ENCODE measurements at places on chromosomes 5 and 9.

DNA sequence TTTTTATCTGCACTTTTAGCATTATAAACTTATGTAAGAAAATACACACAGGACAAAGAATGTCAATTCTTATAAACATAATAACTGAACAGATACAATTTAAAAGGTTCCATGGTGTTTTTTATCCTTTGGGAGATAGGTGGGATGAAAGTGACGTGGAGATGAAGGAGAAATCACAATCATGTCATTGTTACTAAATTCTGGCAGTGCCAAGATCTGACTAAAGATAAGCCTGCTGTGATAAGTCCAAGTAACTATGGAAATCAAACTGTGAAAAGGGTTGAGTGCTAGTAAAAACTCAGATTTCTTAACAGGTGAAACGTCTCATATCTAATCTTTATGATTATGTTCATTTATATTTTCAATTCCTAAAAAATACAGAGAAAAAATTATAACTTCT lies 11.1 kb downstream of the LEAP2 start:
- DNase-seq, result no peak

DNA sequence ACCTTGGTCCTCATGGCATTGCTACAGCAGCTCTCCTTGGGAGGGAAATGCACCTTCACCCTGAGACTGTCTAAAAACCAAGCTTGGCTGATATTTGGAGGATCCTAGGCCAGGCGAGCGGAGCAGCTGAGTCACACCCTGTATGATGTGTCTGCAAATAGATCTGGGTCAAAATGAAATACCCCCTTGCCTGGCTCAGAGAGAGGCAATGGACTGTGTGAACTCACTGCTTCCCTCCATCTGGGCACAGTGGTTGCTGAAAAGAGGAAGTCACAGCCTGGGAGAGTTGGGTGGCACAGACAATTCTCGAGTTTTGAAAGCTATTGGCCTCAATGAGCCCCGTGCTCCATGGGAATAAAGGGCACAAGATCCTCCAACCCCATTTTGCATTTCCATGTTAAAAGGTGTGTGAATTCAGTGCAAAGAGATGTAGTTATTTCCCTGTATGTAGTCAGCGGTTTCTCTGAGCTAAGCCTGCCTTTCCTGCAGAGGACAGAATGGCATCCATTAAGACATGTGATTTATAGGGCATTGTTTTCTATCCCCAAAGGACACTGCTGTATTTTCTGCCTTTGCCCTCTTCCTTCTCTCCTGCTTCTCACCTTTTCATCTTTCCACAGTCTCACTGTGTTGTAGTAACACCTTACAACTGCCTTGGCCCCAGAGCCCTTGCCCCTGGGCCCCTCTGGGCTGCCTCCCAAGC lies 177.2 kb downstream of the GADD45G start:
- peak; percentile 95 for DNase-seq

DNA sequence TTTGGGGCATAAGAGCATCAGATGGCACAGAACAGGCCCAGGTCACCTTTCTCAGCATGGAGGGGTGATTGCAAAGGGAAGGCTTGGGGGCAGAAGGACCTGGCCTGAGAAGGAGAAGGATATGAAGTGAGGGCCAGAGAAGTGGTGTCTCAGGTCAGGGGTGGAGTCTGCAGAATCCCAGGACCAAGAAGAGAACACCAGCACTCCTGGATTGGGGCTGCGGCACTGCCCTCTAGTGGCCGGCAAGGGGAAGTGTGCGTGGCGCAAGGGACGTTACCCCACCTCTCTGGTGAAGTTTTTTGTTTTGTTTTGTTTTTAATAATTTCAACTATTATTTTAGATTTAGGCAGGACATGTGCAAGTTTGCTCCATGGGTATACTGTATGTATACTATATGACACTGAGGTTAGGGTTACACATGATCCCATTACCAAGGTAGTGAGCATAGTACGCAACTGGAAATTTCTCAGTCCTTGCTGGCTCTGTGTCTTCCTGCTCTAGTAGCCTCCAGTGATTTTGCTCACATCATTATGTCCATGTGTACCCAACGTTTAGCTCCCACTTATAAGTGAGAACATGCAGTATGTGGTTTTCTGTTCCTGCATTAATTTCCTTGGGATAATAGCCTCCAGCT lies 1548.6 kb downstream of the EFNA5 start:
- peak; percentile 34 for DNase-seq

DNA sequence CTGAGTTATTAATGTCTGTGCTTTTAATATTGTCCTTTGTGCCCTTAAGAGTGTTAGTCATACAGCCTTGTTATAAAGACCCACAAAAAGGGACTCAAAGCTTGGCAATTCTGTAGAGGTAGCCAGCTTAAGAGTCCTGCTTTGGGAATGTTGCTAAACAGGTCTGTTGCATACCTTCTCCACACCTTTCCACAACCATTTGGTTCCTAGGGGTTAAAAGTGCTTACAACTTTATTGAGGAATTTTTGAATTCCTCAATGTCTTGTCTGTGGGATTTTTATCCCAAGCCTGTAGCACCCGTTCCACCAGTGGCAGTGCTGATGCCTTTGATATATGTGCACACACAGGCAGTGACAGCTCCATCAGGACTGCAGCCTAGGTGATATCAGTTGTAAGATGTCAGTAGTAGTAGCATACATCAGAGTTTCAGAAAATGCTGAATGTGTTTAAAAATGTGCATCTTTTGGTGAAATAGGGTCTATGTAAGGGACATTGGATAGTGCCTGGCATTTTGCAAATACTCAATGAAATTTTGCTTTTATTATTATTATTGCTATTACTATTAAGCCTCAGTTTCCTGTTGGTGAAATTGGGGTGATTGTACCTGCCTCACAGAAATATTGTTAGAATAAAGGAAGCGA lies 68.5 kb downstream of the WWC1 start:
- no peak for DNase-seq

GRCh38 chr9:123541411-123541810 lies 185.4 kb downstream of the CRB2 start:
- DNase-seq, result no peak

GRCh38 chr9:136950656-136951276 lies 1.3 kb upstream of the LCN12 start:
- DNase-seq, result no peak

Measured in suppressor macrophage treated with lipopolysaccharide for 4 hours (primary cell).